IPS-NIHi11 (cell line): ENCODE measurements at places on chromosomes 7 and 10.

DNA sequence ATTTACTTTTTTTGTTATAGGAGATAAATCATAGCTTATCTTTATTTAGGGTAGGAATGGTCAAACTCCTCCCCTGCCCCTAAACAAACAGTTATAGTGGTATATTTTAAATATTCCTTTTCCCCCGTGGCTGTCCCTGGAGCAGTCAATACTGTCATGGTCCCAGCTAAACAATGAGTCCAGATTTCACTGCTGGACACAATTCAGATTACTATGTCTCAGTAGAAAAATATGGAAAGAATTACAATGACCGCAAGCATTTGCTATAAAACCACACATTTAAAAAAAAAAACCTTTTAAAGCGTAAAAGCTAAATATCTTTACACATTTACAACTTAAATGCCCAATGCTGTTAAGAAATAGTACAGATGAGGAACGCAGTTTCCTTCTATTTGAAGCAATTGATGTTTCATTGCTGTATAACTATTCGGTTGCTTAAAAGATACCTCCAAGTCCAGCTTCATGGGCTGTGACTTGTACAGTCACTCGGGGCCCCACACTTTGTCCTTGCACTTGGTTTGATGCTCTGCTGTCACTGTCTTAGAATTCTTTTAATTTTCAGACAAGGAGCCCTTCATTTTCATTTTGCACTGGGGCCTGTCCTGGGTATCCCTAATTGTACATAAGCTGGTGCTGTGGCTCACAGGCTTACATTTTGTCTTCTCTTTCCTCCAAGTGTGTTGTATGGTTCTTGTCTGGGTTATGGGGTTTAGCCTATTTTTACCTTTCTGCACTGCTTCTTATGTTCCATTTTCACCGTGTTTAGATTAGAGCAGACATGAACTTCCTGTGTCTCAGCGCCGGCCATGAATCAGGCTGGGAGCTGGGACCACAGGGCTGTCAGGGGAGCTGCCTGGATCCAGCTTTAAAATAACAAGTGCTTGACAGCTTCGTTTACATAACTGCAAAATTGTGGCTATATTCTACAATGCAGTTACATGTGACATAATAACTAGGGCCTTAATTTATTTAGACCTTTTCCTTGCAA, 530.2 kb upstream of the FZD8 start:
- no peak for DNase-seq

DNA sequence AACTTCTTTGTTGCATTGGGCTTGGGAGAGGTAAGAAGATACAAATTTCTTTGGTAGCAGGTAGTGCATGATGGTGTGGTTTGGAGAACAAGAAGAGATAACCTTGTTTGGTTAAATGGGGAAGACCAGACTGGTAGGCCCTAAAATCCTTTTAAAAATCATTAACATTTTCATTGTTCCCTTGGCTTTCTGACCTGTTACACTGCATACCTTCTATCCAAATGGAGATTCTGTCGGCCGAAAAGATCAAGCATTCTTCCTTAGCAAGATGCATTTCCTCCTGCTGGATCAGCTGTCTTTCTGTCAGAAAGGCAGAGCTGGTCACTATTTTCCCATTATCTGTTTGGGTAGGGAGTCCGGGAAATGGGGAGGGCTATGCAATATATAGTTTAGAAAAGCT, 33.7 kb downstream of the AGK start:
- peak; percentile 72 for DNase-seq

DNA sequence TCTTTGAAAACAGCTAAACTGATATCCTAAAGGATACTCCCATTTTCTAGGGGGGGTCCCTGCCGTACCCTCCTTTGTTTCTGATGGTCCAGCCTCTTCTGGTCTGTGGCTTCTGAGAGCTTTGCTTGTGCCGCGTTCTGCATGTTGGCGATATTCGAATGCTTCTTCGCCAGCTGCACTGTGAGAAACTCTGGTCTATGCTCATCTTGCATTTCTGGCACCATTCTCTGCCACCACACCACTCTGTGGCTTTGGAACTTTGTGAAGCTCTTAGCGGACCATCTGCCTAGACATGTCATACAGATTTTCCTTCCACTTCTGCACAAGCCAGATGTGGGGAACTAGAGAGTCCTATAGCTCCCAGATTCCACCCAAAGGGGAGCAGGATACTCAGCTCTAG, 197.2 kb downstream of the REEP3 start:
- DNase-seq = no peak

DNA sequence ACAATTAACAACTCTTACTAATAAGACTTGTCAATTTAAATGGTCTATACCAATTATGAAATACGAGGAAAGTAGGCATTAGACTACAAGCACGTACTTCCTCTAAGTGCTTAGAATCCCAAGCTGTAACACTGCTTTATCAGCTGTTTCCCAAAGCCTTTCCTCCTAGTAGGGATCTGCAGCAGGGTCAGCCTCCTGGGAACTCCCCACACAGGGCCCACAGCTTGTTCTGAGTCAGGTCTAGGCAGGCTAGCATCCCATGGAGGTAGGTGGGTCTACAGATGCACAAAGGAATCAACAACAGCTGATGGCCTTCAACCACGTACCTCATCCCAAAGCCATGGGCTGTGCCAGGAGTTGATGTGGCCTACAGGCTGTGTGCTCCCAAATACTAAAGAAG, 14.7 kb downstream of the MMS19 start:
- no peak for DNase-seq

DNA sequence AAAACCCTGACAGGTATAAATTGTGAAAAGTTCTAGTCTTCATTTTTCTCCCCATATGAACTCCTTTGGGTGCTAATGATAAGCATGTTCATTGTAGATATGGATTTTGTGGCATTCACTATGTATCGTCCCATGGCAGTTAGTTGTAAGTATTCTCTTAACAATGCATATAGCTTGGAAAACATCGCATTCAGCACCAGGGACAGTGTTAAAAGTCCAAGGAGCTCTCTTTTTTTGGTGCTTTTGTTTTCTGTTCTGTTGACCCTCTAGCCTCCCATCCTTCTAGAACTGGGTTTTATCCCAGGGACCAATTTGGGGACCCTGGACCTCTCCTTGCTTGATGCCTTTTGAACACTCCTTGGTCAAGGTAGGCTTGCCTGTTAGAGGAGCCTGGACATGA, 37.7 kb downstream of the INSYN2A start:
- no peak for DNase-seq

DNA sequence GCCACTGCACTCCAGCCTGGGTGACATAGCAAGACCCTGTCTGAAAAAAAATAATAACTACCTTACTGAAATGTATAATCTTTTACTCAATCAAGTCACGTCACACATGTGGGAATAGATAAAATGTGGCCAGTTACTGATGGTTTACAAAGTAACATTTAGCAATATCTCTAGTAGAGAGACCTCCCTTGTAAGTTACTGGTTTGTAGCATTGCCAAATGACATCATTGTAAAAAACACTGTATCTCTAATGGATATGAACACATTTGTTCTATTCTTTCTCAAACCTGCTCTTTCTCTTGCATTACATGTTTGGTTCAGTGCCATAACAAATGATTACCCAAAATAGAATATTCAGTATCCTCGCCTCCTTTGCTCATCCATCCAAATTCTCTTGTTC, 18.8 kb downstream of the TET1 start:
- DNase-seq = no peak

GRCh38 chr7:27840313-27840712, 100.4 kb downstream of the TAX1BP1 start:
- no peak for DNase-seq

- no peak for DNase-seq
Observed at GRCh38 chr10:76130892-76131291, 699.5 kb downstream of the LRMDA start.

DNA sequence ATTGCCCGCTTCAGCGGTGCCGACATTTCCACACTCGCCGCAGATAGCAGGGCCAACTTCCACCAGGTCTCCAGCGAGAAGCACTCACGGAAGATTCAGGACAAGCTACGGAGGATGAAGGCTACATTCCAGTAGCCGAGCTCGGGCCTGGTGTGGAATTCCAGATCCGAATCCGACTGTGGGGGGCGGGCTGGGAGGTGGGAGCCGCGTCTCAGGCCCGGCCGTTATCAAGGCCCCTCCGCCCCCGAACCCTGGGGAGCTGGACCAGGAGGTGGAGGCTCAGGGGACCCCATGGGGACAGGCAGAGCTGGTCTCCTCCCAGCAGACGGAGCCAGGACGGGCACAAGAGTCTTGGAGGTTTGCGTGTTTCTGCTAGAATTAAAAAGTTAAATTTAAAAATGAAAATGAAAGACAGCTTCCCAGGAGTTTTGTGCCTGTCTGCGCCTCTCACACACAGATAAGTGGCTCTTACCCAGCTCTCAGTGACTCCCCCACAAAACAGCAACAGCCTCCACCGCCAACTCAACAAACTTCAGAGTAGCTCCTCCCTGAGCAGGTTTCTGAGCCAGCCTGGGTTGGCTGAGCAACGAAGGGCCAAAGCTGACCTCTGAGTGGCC, 5.2 kb upstream of the UTF1 start:
- DNase-seq = no peak

- no peak for DNase-seq
Observed at GRCh38 chr10:1183033-1183396, 126.8 kb downstream of the WDR37 start.

GRCh38 chr7:50330696-50331095, 26.2 kb downstream of the IKZF1 start:
- DNase-seq = no peak

- no peak for DNase-seq
Observed at GRCh38 chr7:5077740-5078139, 32.1 kb downstream of the RBAK start.

GRCh38 chr10:76946270-76946669, 691.3 kb downstream of the KCNMA1 start:
- no peak for DNase-seq

DNA sequence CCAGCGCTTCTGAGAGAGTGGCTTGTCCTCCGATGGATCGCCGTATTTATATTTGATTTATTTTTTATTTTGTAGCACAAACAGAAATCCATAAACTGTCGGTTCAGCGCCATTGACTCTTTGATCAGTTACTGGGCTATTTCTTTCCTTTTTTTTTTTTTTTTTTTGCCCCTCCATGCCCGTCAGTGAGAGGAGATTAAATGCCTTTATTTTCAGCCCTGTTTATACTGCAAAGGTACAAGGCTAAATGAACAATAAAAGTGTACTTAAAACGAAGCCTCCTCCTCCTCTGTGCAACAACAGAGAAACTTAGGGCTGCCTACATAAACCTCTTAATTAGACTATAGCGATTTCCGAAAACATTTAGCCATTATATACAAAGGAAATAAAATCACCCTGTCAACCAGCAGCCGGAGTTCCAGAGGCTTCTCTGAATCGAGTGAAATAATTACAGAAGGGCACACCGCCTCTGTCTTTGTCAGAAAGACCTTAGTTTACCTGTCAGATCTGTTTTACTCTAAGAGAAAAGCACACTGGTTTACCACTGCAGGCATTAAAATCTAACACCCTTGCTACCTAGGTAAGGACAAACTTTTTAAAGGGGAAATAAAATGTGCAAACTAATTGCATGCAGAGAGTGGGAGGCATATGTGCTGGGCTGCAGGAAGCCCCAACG, 3.5 kb downstream of the EBF3 start:
- no peak for DNase-seq

DNA sequence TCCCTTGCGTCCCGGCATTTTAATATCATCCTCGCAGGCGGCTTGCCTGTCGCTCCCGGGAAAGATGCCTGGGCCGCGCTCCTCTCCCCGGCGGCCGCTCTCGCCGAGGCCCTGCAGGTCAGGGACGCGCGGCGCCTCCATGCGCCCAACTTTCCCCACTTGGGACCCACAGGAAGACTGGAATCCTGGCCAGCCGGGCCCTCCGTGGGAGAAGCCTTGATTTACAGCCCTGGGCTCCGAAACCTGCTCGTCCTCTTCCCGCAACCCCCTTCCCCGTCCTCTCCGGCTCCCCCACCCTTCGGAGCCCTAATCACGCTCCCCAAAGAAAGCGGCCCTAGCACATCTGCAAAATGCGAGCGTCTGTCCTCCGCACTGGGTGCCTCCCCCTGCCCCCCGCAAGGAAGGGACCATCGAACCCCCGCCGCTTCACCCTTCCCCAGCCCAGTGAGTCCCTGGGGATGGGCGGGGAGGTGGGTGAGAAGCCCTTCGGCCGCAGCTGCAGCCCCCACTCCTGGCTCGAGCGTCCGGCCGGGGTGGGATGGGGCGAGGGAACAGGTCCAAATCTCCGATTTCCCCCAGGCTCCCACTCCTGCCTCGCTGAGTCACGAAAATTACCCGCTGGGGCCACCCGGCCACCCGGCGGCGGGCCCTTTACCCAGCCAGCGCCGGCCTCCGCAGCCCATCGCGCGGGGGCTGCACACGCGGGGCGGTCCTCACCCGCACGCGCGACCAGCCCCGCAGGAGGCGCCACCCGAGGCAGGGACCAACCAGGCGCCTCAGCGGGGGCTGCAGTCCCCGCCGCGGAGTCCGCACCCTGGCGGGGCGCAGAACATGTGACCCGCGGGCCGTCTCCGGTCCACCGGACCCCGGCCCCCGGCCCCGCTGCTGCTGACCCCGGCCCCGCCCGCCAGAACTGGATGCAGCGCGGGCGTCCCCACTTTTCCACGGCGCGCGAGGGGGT, 695 bp downstream of the HSPA12A start:
- peak; percentile 36 for DNase-seq

DNA sequence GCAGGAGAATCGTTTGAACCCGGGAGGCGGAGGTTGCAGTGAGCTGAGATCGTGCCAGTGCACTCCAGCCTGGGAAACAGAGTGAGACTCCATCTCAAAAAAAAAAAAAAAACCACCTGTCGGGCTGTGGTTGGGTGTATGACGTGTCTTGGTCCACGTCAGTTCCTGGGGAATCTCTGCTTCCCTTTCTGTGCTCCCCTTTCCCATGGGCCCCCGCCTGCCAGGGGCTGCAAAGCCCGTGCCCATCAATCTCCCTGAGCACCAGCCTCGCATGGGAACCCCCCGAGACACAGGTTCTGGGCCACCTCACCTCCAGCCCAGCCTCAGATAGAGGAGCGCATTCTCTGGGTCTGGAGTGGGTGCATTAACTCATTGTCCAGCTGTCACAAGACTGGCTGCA, 2.3 kb upstream of the SH2B2 start:
- DNase-seq = no peak
